Keratinocyte (primary cell): ENCODE measurements at places on chromosomes 6 and 20. TPM values are rescaled to one million over a fixed set of nuclear protein-coding genes. Genes with fewer than 3 reads are reported as not detected.
A peak's percentile ranks its signal among the peaks of the same experiment; 100 is the strongest.

GSTA3 gene
- polyA plus RNA-seq = not detected in 3 replicates

HCRTR2 gene
- not detected in 3 replicates for polyA plus RNA-seq

CLDN20 gene
- polyA plus RNA-seq = 0.09 to 0.39 TPM in 2 of 3 replicates, not detected in the other

SLC22A1 gene
- 0.36 to 0.79 TPM (median 0.76 TPM) in 3 replicates for polyA plus RNA-seq

C20orf144 gene
- 0.02 to 0.03 TPM in 2 of 3 replicates, not detected in the other for polyA plus RNA-seq

LY6G6C gene
- polyA plus RNA-seq = 2.3 to 3.1 TPM (median 2.4 TPM) in 3 replicates

AIF1 gene
- polyA plus RNA-seq = not detected in 3 replicates

DNA sequence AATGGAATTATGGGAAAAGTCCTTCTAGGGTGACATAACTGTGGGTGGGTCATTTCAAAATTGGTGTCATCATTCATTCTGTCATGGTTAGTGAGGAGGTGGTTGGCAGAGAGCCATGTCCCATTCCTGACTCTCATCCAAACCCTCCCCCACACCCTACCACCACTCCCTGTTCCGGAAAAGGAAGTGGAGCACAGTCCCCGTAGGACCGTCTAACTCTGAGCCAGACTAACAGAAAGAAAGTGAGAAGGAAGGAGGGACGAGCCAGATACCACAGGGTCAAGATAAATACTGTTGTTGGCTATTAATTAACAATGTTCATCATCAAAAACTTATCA is 4.8 kb downstream of the TRIM10 start:
- no peak overlapping the region for H3K4me3 ChIP-seq
- H3K27ac ChIP-seq = no peak overlapping the region
- no peaks in the 10 kb centered on the region for H3K36me3 ChIP-seq
- H3K27me3 ChIP-seq = peaks cover 9% of the 10 kb centered on the region

- no peaks in the 10 kb centered on the region for H3K27me3 ChIP-seq
- H3K27ac ChIP-seq = no peak overlapping the region
- H3K4me3 ChIP-seq = no peak overlapping the region
- DNase-seq = no peak
- H3K36me3 ChIP-seq = no peaks in the 10 kb centered on the region
Measured at GRCh38 chr6:157272372-157272771, 50.9 kb downstream of the TMEM242 start.

DNA sequence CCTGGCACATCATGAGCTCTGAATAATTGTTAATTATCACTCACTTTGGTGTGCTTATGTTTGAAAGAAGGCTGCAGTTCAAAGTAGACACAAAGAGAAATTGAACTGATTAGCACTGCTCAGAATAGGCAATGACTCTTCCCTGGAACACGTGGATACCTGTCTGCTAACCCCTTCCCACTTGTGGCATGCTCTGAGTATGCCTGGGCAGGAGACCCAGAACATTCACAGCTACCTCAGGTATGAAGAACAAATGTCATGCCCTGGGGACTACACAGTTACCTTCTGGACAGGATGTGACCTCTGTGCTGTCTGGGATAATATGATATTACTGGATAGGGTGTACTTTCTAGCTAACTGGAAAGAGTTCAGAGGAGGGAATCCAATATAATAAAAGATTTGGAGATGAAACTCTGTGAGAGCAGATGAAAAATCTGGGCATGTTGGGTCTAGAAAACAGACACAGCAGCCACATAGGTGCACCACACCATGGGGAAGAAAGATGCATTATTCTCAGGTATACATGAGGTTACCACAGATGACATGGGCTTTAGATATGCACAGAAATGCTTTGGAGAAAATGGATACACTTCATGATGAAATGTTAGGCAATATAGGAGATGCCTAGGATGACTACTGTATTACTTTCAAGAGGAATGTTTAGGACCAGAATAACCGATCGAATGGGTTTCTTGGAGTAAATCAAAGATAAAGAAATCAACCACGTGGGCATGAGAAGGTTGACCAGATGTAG is 324.2 kb upstream of the PREP start:
- peak overlapping the region; percentile 95 for H3K27ac ChIP-seq
- H3K36me3 ChIP-seq = no peaks in the 10 kb centered on the region
- peak overlapping the region; percentile 15 for H3K4me3 ChIP-seq
- peak; percentile 57 for DNase-seq
- H3K27me3 ChIP-seq = no peaks in the 10 kb centered on the region

- no peak overlapping the region for H3K4me3 ChIP-seq
- H3K36me3 ChIP-seq = no peaks in the 10 kb centered on the region
- DNase-seq = no peak
- no peaks in the 10 kb centered on the region for H3K4me1 ChIP-seq
- no peak overlapping the region for H3K27ac ChIP-seq
- no peaks in the 10 kb centered on the region for H3K27me3 ChIP-seq
Measured at GRCh38 chr6:6460416-6460815, 128.1 kb upstream of the LY86 start.

DNA sequence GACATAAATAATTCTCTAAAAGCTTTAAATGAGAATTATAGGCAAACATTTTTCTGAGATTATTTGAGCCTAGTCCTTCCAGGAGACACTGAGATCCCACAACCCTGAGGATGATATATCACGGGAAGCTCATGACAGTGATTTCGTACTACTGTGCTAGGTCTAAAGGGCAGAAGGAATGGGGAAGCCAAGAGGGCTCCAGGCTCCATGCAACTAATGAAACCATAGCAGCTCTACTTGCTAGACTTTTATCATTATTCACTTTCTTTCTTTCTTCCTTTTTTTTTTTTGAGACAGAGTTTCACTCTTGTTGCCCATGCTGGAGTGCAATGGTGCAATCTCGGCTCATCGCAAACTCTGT is 57.3 kb upstream of the SGK1 start:
- no peak overlapping the region for H3K4me3 ChIP-seq
- no peaks in the 10 kb centered on the region for H3K36me3 ChIP-seq
- peaks cover 45% of the 10 kb centered on the region for H3K4me1 ChIP-seq
- H3K27ac ChIP-seq = no peak overlapping the region
- H3K27me3 ChIP-seq = no peaks in the 10 kb centered on the region
- DNase-seq = no peak

DNA sequence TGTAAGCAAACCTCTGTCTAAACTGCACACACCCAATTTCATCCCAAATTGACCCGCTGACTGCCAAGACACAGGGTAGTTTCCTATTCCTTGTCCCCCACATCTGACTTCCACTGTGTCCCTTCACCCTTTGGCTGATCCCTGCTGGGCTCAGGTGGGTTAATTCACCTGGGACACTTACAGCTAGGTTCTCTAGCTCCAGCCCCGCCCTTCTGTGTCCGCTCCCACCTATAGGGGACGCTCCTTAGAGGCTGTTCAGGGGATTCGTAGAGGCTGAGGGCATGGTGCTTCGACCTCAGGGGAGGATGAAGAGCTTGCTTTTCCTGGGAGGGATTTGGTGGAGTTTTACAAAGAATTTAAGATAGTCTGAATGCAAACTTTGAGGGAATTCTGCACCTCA is 4.0 kb upstream of the CD93 start:
- DNase-seq = no peak
- H3K27me3 ChIP-seq = no peaks in the 10 kb centered on the region
- H3K27ac ChIP-seq = no peak overlapping the region
- no peaks in the 10 kb centered on the region for H3K36me3 ChIP-seq

DNA sequence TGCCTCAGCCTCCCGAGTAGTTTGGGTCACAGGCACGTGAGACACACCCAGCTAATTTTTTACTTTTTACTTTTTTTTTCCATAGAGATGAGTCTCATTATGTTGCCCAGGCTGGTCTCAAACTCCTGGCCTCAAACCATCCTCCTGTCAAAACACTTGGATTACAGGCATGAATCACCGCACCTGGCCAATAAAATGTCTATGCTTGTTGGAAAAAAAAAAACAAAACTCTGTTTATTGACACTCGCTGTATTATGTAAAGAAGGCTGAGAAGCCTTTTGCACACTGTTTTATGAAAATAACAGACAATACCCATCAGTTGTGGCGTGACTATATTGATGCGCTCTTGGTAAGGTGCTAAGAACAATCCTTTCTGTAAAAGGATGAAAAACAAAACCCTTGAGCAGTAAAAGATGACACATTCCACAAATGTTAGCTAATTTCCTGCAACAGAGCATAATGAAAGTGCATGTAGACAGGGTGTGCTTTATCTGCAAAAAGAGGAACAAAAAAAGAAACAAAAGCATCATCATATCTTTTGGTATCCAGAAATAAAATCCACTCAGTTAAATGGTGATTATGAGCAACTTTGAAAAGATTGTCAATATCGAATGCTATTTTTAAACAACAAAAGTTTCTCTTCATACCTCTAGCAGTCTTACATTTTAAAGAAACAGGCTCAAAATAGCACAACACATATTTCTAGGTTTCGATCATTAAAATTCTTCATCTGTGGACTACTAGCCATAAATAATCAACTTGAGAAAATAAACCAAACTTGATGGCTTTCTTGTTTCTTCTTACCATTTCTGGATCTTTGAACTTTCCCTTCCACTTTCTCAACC is 108.3 kb upstream of the PHACTR1 start:
- H3K27ac ChIP-seq = no peak overlapping the region
- H3K4me1 ChIP-seq = peaks cover 23% of the 10 kb centered on the region
- peak; percentile 26 for DNase-seq
- H3K4me3 ChIP-seq = peak overlapping the region; percentile 3
- no peaks in the 10 kb centered on the region for H3K27me3 ChIP-seq

DNA sequence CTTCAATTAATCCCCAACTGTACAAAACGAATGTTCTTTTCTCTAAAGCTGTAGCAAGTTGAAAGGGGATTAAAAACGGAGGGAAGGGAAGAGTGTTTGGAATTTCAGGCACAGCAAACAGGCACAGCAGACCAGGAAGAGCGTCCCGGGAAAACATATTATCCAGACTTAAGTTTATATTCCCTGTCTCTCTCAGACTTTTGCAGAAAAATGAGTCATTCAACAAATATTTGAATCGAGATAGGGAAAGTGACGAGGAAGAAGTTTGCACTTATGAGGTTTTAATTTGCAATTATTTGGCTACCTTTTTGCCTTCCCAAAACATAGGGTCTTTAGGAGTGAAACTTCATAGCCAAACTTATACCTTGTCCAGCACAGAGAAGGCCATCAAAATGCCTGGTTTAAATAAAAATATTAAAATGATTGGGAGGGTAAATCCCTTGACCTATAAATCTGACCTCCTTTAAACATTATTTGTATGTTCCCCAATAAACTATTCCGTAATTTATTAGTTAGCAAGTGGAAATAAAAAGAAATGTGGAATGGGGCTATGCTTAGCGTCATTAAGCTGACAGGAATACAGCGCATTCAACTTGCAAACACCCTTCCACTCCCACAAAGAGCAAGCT is 16.0 kb downstream of the HFE start:
- no peaks in the 10 kb centered on the region for H3K27me3 ChIP-seq
- DNase-seq = no peak
- no peaks in the 10 kb centered on the region for H3K36me3 ChIP-seq
- peak overlapping the region; percentile 77 for H3K27ac ChIP-seq
- H3K4me3 ChIP-seq = peak overlapping the region; percentile 63

DNA sequence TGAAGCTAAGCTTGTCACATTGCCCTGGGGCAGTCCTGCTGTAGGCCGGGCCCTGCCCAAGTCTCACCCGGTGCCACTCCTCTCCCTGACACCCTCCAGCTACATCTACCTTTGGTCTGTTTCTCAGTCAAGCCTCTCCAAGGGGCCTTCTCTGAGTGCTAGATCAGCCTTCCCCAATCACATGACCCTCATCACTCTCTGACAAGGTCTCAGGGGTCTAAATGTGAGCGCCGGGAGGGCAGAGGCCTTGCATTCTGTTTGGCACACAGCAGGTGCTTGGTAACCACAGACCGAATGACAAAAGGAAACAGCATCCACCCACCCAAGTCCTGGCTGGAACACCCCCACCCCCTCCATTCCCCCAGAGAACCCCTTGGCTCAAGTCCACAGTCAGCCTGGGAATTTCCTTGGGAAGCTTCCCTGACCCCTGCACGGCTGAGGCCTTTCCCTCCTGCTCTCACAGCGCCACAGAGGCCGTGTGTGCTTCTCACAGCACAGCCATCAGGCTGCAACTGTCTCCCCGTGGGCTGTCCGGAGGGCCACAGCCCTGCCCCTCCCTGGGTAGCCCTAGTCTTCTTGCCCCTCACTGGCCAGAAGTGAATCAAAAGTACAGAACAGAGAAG is 32.9 kb downstream of the PKIG start:
- peaks cover 10% of the 10 kb centered on the region for H3K36me3 ChIP-seq
- no peaks in the 10 kb centered on the region for H3K27me3 ChIP-seq
- no peak overlapping the region for H3K4me3 ChIP-seq
- H3K4me1 ChIP-seq = peaks cover 1% of the 10 kb centered on the region
- H3K27ac ChIP-seq = no peak overlapping the region

- DNase-seq = no peak
- peaks cover 17% of the 10 kb centered on the region for H3K4me1 ChIP-seq
- H3K36me3 ChIP-seq = no peaks in the 10 kb centered on the region
- no peak overlapping the region for H3K4me3 ChIP-seq
Measured at GRCh38 chr6:14070457-14070856, 47.1 kb upstream of the CD83 start.

DNA sequence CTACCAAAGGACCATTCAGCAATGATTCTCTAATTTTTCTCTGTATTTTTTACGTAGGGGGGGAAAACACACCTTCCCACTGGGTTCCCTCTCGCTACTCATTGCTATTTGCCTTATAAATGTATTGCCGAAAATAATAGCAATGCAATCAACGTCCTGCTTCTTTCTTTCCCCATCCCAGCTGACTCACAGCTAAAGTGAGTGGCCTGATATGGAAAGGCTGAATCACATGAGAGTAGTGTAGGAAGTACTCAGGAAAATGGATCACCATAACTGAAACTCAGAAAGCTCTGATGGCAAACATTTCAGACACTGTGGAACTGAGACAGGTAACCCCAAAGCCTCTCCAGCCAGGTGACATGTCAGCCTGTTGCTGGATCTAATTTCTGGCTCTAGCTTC is 49.3 kb upstream of the SRPK1 start:
- H3K27me3 ChIP-seq = no peaks in the 10 kb centered on the region
- no peaks in the 10 kb centered on the region for H3K36me3 ChIP-seq

GRCh38 chr6:158686791-158687381 is 37.0 kb downstream of the SYTL3 start:
- DNase-seq = no peak
- H3K4me3 ChIP-seq = no peak overlapping the region
- peaks cover 15% of the 10 kb centered on the region for H3K4me1 ChIP-seq
- H3K36me3 ChIP-seq = no peaks in the 10 kb centered on the region
- H3K27ac ChIP-seq = no peak overlapping the region

- no peaks in the 10 kb centered on the region for H3K27me3 ChIP-seq
- no peaks in the 10 kb centered on the region for H3K36me3 ChIP-seq
- H3K4me1 ChIP-seq = no peaks in the 10 kb centered on the region
- no peak overlapping the region for H3K27ac ChIP-seq
- H3K4me3 ChIP-seq = no peak overlapping the region
- DNase-seq = no peak
Measured at GRCh38 chr6:112443179-112444065, 96.3 kb downstream of the RFPL4B start.

GRCh38 chr20:50378170-50379000 is 131.8 kb upstream of the PTPN1 start:
- H3K36me3 ChIP-seq = no peaks in the 10 kb centered on the region
- H3K4me3 ChIP-seq = no peak overlapping the region
- H3K27me3 ChIP-seq = no peaks in the 10 kb centered on the region
- no peak for DNase-seq
- H3K27ac ChIP-seq = no peak overlapping the region
- H3K4me1 ChIP-seq = peaks cover 21% of the 10 kb centered on the region
